ENCODE measurements at places on chromosomes 4 and X.

DNA sequence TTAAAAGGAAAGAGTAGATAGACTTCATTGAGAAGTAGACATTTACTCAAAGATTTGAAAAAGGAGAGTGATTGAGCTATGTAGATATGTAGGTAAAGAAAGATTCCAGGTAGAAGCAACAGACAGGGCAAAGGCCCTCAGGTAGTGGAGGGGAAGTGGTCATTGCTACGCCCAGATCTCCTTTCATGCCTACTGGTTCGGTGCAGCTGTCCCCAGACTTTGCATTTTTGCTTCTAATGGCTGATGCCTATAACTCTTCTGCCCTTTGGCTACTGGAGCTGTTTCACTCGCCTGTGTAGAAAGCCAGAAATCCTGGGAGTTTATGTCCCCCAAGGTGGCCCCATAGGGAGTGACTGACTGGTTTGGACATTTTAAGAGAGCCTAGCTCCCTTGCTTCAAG, 16.9 kb upstream of the ARMCX2 start:
- no peak for DNase-seq

DNA sequence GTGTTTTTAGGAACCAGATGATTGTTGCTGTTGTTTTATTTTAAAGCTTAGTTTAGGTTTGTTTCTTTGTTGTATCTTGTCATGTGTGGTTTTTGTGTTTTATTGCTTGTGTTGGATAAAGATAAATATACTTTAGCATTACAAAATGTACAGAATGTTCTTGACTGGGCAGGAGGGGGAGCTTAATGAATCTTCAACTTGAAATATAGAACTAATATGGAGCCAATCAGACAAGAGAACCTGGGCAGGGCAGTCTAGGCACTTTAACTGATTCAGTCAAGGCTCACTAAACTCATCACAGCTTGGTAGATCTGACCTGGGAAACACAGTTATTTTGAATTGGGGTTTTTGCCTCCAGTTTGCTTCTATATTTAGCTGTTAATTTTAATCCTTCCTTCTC, 304.2 kb downstream of the ARHGAP24 start:
- DNase-seq = no peak

- no peak for DNase-seq
Measured at GRCh38 chr4:91936311-91936710, 367.5 kb upstream of the GRID2 start.

DNA sequence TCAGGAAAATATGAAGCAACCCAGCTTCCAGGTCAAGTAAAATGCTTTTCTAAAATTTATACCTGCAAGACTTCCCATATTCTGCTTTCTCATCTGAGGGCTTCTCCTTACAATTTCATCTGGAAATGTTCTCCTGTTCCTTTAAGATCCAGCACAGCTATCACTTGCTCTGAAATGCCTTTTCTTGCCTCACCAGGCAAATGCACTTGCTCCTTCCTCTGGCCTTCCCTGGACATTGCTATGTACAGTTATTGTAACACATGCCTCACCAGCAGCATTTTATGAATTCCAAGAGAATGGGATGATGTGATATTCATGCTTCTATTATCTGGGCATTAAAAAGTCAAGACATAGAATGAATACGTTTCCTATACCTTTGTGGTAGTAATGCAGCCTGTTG, 842.1 kb upstream of the INTU start:
- DNase-seq = no peak

DNA sequence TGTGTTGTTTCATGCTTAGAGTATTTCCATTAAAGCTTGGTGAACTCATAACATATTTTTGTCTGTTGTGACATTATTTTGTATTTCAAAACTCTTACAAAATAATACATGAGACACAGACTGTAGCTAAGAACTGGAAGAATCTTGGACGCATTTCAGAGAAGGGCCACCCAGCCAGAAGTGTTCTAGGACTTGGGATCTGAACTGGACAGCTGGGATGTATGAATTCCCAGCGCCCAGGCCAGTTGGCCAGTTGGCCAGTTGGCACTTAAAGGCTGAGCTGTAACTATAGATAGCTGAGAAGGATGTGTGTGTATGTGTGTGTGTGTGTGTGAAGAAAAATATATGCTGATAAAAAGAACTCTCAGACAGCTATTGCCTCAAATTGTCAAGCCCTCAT, 193.4 kb upstream of the GPR101 start:
- DNase-seq = no peak

Measured in NCI-H1436 treated with DMSO at 0.1 percent for 48 hours (cell line).